Prostate gland (tissue), 2 donors: ENCODE measurements at places on chromosomes 13 and 19. TPM values are rescaled to one million over a fixed set of nuclear protein-coding genes. Genes with fewer than 3 reads are reported as not detected.

GRCh38 chr19:49205114-49205513 is 47.5 kb downstream of the TRPM4 start:
- no peak overlapping the region for H3K27ac ChIP-seq
- H3K4me1 ChIP-seq = no peaks in the 10 kb centered on the region
- H3K4me3 ChIP-seq = no peak overlapping the region
- peaks cover 4% of the 10 kb centered on the region for H3K36me3 ChIP-seq
- no peak for DNase-seq

DNA sequence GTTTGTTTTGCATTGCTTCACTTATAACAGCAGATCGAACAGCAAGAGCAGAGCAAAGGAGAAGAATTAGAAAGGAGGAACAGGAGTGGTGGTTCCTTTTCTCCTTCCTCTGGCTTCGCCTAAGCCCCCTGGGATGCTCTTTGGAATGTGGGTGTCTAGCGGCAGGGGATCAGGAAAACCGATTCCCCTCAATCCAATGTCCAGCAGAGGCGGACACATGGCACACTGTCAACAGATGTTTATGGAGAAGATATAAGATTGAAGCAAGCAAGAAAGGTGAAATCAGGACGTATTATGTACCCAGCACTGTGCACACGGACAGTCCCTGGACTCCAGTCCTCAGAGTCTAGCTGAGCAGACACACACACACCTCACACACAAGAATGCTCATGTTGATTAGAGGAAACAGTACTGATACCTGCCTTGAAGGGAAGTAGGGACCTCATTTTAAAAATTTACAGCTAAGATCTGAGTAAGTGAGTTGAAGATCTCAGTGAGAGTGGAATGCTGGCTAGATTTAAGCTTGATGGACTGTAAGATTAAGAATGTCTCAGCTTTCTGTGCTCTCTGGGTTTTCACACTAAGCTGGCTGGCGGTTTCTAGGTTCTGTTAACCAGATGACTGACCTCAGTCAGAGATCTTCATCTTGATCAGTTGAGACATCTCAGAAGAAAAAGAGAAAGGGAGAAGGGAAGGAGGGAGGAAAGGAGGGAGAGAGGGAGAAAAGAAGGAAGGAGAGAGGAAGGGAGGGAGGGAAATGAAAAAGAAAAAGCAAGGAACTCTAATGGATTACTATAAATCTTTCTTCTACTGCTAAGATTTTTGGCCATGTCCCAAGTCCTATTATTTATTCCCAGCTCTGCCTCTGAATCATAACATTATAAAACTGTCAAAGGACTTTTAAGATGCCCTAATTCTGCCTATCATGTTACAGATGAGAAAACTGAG is 44.8 kb downstream of the FLT1 start:
- DNase-seq = no peak
- H3K4me3 ChIP-seq = no peak overlapping the region
- no peaks in the 10 kb centered on the region for H3K36me3 ChIP-seq
- H3K27me3 ChIP-seq = no peaks in the 10 kb centered on the region

GRCh38 chr19:43754503-43755255 is at the start of gene SMG9:
SMG9 (minus strand) TSS chr19:43754962; CDS start chr19:43750741, 4,221 bp downstream.
- H3K27me3 ChIP-seq = no peaks in the 10 kb centered on the region
- H3K27ac ChIP-seq = peak within 1 kb of the TSS; percentile 99
- no peaks in the 10 kb centered on the region for H3K4me1 ChIP-seq
- DNase-seq = peak; percentile 96

GRCh38 chr13:110874508-110874960 is 40.3 kb downstream of the ANKRD10 start:
- DNase-seq = peak; percentile 77
- H3K27ac ChIP-seq = no peak overlapping the region
- H3K4me1 ChIP-seq = no peaks in the 10 kb centered on the region
- H3K27me3 ChIP-seq = no peaks in the 10 kb centered on the region
- H3K4me3 ChIP-seq = peak overlapping the region; percentile 33

- no peak for DNase-seq
- no peak overlapping the region for H3K4me3 ChIP-seq
- no peaks in the 10 kb centered on the region for H3K4me1 ChIP-seq
- no peak overlapping the region for H3K27ac ChIP-seq
- H3K36me3 ChIP-seq = no peaks in the 10 kb centered on the region
Measured at GRCh38 chr13:77013853-77014542, 13.0 kb downstream of the FBXL3 start.

- H3K27ac ChIP-seq = no peak overlapping the region
- no peak for DNase-seq
- H3K4me3 ChIP-seq = no peak overlapping the region
- no peaks in the 10 kb centered on the region for H3K4me1 ChIP-seq
Measured at GRCh38 chr19:14440049-14440448, 6.9 kb downstream of the PKN1 start.

DNA sequence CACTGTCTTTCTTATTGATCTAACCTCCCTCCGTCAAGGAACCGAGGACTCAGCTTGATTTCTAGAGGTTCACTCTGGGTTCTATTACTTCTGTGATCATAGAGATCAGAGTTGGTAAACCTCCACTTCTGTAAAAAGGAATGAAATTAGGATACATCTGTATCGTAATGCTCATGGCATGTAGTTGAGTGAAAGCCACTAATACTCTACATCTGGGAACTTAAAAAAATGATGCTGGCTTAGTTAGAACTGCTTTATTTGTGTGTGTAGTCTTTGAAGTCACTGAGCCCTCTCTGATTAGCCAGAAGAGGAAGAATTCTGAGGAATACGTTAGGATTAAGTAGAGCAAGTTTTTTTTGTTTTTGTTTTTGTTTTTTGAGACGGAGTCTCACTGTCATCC is 140.8 kb downstream of the GGACT start:
- H3K27ac ChIP-seq = no peak overlapping the region
- H3K4me3 ChIP-seq = no peak overlapping the region
- no peaks in the 10 kb centered on the region for H3K4me1 ChIP-seq
- no peaks in the 10 kb centered on the region for H3K36me3 ChIP-seq

DNA sequence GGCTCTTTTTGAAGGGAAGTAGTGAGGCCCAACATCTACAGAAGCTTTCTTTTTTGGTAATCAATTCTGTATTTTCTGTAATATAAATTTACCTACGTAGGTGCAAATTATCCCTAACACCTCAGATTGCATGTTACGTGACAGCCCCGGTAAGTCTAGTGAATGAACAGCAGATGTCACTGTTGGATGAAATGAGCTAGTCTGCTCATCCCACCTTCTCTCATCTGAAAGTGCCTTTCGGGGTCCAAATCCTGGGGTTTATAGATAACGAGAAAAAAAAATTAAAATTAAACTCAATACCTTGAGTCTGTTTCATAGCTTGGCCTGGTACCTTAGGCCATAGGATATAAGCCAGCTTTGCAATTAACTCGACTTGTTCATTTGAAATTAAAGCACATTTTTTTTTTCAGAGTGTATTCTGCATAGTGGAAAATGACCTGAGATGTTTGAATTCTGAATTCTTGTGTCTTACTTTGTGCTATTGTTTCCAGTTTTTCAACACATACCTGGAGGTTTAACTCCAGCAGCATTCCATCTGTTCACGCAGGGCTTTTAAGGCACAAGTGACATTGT is 548.2 kb downstream of the GPC5 start:
- no peaks in the 10 kb centered on the region for H3K4me1 ChIP-seq
- no peak overlapping the region for H3K27ac ChIP-seq
- no peak for DNase-seq
- no peaks in the 10 kb centered on the region for H3K36me3 ChIP-seq
- H3K4me3 ChIP-seq = no peak overlapping the region

GRCh38 chr13:31663880-31664585 is 75.3 kb upstream of the RXFP2 start:
- no peaks in the 10 kb centered on the region for H3K36me3 ChIP-seq
- H3K4me3 ChIP-seq = no peak overlapping the region
- H3K4me1 ChIP-seq = no peaks in the 10 kb centered on the region
- H3K27me3 ChIP-seq = no peaks in the 10 kb centered on the region
- no peak overlapping the region for H3K27ac ChIP-seq

- H3K4me1 ChIP-seq = no peaks in the 10 kb centered on the region
- H3K4me3 ChIP-seq = no peak overlapping the region
- DNase-seq = no peak
Measured at GRCh38 chr13:72523593-72523992, 203.8 kb downstream of the MZT1 start.

DNA sequence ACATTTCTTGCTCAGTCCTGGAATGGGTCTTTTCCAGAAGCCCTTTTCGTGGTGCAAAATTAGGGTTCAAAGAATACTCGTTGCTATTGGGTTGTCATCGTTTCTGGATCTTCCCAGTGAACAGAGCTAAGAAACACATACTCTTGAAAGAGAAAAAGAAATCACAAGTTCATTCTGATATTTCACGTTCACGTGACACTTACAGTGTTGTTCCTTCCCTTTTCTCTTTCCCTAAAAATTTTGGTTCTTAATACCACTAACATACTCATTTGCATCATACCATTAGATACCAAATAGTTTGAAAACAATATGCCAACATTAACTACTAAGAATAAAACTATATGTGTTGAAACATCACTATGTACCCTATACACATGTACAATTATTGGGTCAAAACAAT is 13.4 kb upstream of the GTF2F1 start:
- H3K27ac ChIP-seq = no peak overlapping the region
- no peak for DNase-seq
- no peaks in the 10 kb centered on the region for H3K27me3 ChIP-seq
- H3K36me3 ChIP-seq = no peaks in the 10 kb centered on the region

GRCh38 chr13:58191754-58192153 is 560.2 kb downstream of the PCDH17 start:
- H3K4me1 ChIP-seq = no peaks in the 10 kb centered on the region
- no peaks in the 10 kb centered on the region for H3K36me3 ChIP-seq
- H3K4me3 ChIP-seq = no peak overlapping the region
- no peak overlapping the region for H3K27ac ChIP-seq
- no peaks in the 10 kb centered on the region for H3K27me3 ChIP-seq
- DNase-seq = no peak

The CCDC194 gene
- not detected for total RNA-seq

The COMP gene
- total RNA-seq = 2.0 TPM

The TMPRSS9 gene
- 2.2 TPM for total RNA-seq

The TMTC4 gene
- total RNA-seq = 20.2 TPM

The CACNG7 gene
- not detected for total RNA-seq

The CEACAM20 gene
- total RNA-seq = 2.6 TPM

The KIRREL2 gene
- total RNA-seq = 1.2 TPM

The SBSN gene
- 0.32 TPM for total RNA-seq
